ENCODE measurements at places on chromosomes 3 and 15.

GRCh38 chr3:143831994-143832393 lies 16.3 kb downstream of the SLC9A9 start:
- no peak for DNase-seq

DNA sequence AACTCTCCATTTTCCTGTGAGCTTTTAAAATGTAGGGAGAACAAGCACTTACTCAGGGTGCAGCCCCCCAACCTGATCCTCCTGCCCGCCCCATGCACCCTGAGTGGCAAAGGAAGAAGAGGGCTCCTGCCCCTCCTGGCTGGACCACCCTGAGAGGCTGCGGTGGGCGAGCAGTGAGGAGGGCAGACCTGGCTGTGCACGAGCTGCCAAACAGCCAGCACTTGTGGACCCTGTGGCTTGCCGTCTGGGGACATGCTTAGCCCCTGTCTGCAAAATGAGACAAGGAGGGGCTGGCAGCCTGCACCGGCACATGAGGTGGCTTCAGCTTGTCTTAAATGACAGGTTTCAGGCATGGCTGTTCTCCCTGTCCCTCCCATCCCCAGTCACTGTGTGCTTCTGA lies 18.6 kb downstream of the ATP10A start:
- no peak for DNase-seq

DNA sequence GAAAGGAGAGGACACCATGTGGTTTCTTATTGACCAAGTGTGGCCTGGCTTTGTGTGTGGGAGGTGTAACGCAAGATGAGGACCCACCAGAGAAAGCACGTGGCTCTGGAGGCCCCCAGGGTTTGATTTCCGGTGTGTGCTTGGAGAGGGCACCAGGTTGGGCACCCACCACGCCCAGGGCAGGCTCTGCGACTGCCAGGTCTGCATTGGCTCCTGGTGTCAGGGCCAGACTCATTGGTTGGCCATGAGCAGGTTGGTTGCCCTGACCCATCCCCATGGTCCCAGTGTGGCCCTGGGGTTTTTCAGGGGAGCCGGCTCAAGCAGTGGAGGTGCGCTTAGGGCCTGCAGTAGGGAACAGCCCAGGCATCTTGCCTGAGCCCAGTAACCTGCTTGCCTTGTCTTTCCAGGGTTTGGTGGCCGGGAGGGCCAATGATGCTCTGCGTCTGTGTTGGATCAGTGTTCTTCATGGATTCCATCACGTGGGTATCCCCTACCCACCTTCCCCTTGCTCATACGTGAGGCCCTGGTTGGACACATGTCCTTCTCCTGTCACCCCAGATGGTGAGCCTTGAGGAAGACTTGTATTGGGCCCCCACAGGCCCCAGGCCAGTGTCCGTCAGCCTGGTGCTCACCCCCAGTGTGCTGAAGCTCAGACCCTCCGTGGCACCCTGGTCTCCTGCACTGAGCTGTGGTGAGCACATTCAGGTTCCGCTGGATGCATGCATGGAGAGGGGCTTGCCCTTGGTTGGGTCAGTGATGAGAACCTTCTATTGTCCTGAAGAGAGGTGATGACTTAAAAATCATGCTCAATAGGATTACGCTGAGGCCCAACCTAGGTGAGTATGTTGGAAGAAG lies 193.9 kb downstream of the UBE3A start:
- DNase-seq = no peak

GRCh38 chr15:40454904-40455391 lies 14.2 kb downstream of the BAHD1 start:
- no peak for DNase-seq
